D341Med (cell line): ENCODE measurements at places on chromosomes 2 and 18.

GRCh38 chr18:48990481-48991318, 39.9 kb upstream of the SMAD7 start:
- no peak for DNase-seq

- peak; percentile 31 for DNase-seq
Measured at GRCh38 chr2:183614799-183615435, 490.7 kb downstream of the NUP35 start.

- peak; percentile 88 for DNase-seq
Measured at GRCh38 chr2:86337244-86337835, at the start of gene REEP1. Gene REEP1 (minus strand): TSS chr2:86337626. CDS start chr2:86337510, 116 bp downstream.

GRCh38 chr2:136122661-136123060, 4.7 kb upstream of the CXCR4 start:
- DNase-seq, result no peak

DNA sequence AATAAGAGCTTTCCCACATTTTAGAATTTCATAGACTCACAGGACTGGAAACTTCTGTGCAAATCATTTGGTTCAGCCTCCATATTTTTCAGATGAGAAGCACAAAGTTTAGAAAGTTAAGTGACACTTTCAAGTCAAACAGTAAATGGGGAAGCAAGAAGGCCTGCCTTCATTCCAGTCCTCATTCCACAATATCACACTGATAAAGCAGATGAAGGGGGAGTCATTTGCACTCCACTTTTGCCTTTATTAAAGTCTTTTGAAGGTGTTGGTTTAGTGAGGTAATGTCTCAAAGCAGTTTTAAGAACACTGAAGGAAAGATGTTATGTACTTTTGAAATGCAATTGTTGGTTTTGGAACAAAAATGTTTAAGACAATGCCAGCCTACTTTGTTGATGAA, 32.7 kb upstream of the STAT4 start:
- DNase-seq, result no peak

- DNase-seq, result no peak
Measured at GRCh38 chr2:217681791-217682190, 321.0 kb downstream of the TNS1 start.

DNA sequence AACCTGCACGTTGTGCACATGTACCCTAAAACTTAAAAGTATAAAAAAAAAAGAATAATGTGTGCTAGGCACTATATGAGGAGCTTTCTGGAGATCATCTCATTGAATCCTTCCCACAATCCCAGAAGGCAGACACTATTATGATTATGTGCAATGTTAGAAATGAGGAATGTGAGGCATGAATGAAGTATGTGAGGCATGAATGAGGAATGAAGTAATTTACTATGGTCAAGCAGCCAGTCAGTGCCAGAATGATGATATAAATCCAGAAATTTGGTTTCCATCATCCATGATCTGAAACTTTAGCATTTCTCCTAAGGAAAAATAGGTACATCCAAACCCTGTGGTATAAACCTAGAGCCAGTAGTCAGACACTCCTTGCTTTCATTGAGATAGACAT, 42.0 kb downstream of the CCDC148 start:
- DNase-seq, result no peak

GRCh38 chr2:240520974-240521350, 36.8 kb downstream of the ANKMY1 start:
- peak; percentile 27 for DNase-seq
